ENCODE measurements at places on chromosomes 4 and X. TPM values are rescaled to one million over a fixed set of nuclear protein-coding genes. Genes with fewer than 3 reads are reported as not detected.

Gene MAGEA2B
- total RNA-seq = not detected

Gene EBP
- total RNA-seq = 73.7 TPM

Gene TMSB15A
- total RNA-seq = 1.5 TPM

Gene USP17L28
- total RNA-seq = not detected

Gene SPANXN3
- not detected for total RNA-seq

Gene BMPR1B
- 1.4 TPM for total RNA-seq

Gene GLRA2
- total RNA-seq = not detected

Gene XAGE2
- not detected for total RNA-seq

Gene ABLIM2
- total RNA-seq = 11.2 TPM

Gene MAPK10
- 3.1 TPM for total RNA-seq

Gene PAGE5
- not detected for total RNA-seq

Gene SULT1B1
- 0.67 TPM for total RNA-seq

Gene ELF2
- total RNA-seq = 32.2 TPM

Gene RADX
- 1.8 TPM for total RNA-seq

Gene SNCA
- 8.5 TPM for total RNA-seq

Gene MEPE
- total RNA-seq = not detected

Gene GAGE12H
- not detected for total RNA-seq

Gene DCX
- total RNA-seq = not detected

Gene NAP1L3
- 7.5 TPM for total RNA-seq

Gene MYOZ2
- 770 TPM for total RNA-seq

Gene STK26
- total RNA-seq = 4.7 TPM

Gene CCKAR
- total RNA-seq = not detected

Gene POU3F4
- not detected for total RNA-seq

Gene FHDC1
- total RNA-seq = 0.90 TPM

Gene UGT2B15
- total RNA-seq = not detected

Gene CXCR3
- 0.20 TPM for total RNA-seq

Gene UGT8
- 0.11 TPM for total RNA-seq

Gene RP2
- 5.0 TPM for total RNA-seq

Gene SGMS2
- 53.6 TPM for total RNA-seq

Gene MAGEC3
- total RNA-seq = not detected

Gene CDKL5
- total RNA-seq = 9.8 TPM

Gene EPHA5
- total RNA-seq = 9.8 TPM

Gene MAGEH1
- 28.2 TPM for total RNA-seq

Gene NHSL2
- 5.5 TPM for total RNA-seq

Gene CLTRN
- 0.28 TPM for total RNA-seq

Gene TMPRSS11D
- not detected for total RNA-seq

Gene FAM47E
- 2.2 TPM for total RNA-seq

Gene TAB3
- total RNA-seq = 18.4 TPM

Gene STBD1
- 25.3 TPM for total RNA-seq

Gene PLP1
- 10.6 TPM for total RNA-seq

Gene SERTM2
- not detected for total RNA-seq

Gene SLC16A2
- total RNA-seq = 6.4 TPM

Gene TSPYL2
- 39.9 TPM for total RNA-seq

Gene CFAP99
- total RNA-seq = not detected

Gene PNMA5
- total RNA-seq = not detected

Gene SLC2A9
- total RNA-seq = 3.5 TPM

Gene TRO
- total RNA-seq = 4.9 TPM

Gene GALNTL6
- total RNA-seq = 0.08 TPM

Gene CXCL5
- not detected for total RNA-seq

Gene APELA
- not detected for total RNA-seq

Measured in right atrium auricular region (tissue), 2 donors.